ENCODE measurements at places on chromosomes 2 and 18.

- DNase-seq: no peak
These were observed 60.2 kb downstream of the TMEM247 start for GRCh38 chr2:46539327-46540276.

DNA sequence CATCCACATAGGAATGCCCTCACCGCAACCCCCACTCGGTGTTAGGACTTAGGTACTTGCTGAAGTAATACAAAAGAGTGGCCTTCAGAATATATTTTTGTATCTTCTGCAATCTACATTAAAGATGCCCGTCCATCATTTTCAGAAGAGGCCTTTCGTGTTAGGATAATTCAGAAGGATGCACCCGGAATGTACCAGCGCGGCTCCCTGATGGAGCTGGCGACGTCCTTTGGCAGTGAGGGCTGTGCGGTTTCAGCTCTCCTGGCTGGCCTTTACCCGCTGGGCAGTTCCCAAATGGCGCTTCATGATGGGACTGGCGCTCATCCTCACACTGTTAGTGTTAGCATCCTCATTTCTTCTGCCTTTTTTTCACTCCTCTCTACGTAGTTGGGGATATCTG is 15.3 kb downstream of the TWIST2 start:
- DNase-seq: no peak

DNA sequence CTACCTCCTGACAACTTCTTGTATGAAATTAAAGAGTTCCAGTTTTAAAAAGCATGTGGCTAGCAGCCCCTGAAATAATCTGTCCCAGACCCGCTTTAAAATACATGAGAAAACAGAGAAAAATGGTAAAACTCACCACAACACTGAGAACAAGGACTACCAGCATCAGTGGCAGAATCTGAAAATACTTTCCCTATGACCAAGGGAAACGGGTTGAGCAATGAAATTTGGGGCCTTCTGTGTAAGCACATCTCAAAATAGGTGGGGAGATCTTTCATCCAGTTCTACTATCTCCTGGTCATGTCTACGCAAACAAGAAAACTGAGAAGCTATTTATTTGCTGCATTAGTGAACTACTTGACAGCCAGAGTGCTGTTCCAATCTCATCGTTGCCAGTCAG is 172.3 kb downstream of the LNPK start:
- no peak for DNase-seq

DNA sequence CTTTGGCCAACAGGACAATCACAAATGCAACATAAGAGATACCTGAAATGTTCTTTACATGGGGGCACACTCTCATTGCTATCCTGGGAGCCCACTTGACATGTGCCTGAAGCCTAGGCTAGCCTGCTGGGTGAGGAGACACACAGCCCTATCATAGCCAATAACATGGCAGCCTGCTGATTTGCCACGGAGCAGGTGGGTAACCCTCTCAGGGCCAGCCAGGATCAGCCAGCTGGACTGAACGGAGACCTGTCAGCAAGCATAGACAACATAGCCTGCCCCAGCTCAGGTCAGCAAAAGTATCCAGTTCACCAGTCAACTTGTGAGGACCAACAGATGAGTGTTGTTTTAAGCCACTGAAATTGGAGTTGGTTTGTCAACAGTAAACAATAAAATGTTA is 566.5 kb downstream of the DCDC2C start:
- DNase-seq: no peak

- no peak for DNase-seq
These were observed 28.4 kb downstream of the IMPA2 start for GRCh38 chr18:12009581-12010140.
